ENCODE measurements at places on chromosomes 5 and 9.

DNA sequence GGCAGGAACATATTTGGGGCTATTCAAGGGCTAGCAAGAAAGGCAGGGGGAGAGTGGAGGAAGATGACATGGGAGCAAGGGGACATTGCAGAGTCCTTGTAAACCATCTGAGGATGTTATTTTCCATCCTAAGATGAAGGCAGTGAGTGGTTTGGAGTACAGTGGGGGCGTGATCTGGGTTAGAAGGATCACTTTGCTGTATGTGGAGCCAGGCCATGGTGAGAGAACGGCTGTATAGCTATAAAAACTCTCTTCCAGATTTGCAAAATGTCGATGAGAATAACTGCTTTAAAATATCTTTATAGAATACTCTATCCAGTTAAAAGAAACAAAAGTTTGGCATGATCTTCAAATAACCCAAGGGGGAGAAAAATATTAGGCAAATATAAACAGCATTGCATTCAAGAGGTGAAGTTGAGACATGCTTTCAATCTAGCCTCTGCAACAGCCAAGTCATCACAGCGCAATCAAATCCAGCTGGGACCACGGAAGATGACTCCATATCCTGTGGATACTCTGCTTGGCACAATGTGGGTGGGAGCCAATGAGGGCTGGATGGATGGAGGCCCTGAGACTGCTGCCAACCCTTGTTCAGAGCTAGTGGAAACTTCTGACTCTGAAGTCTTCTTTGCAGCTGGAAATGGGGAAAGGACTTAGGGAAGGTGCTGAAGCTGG is 111.5 kb upstream of the BASP1 start:
- peak; percentile 81 for DNase-seq

- no peak for DNase-seq
These were observed 221.4 kb downstream of the RAB3C start for GRCh38 chr5:58804291-58804690.

DNA sequence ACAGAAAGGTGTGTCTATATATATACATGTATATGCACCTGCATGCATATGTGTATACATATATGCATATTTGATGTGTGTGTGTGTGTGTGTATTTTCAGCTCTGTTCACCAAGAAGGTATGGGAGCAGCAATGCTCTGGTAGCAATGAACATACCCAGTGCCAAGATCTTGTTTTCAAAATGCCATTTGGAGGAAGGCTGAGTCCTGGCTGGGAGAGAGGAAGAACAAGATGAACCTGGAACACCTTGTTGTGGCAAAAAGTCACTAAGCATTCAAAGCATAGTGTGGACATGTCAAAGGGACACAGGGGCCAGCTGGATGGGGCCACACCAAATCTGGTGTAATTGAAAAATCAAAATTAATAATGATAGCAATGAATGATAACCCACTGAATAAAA is 31.8 kb upstream of the NEK6 start:
- peak; percentile 0 for DNase-seq

DNA sequence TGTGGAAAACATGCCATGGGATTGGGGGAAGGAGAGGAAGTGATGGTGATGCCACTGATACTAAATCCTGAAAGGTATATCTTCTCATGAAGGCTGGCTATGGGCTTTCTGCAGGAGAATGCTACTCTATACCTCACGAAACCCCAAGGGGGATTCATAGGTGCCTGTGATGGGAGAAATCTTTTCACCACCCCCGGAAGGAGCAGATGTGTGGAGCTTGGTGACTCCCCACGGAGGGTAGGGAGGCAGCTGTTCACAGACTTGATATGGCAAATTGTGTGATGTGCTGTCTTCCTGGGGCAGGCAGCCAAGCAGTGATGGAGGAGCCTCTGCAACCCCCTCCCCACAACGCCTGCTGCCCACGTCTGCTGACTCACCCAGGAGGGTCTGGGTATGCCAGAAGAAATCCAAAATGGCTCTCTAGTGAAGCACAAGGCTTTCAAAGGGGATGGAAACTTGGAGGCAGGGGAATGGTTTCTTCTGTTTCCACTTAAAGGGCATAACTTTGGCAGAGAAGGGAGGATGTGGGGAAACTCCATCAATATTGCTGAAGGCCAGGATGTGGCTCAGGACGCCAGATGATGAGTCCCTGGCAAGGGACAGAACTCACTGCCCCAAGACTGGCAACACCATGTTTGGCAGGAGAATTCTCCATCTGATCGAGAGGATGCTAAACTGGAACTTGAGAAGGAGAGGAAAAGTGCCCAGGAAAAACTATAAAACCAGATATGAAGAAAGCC is 188.3 kb downstream of the GABBR2 start:
- DNase-seq: no peak

DNA sequence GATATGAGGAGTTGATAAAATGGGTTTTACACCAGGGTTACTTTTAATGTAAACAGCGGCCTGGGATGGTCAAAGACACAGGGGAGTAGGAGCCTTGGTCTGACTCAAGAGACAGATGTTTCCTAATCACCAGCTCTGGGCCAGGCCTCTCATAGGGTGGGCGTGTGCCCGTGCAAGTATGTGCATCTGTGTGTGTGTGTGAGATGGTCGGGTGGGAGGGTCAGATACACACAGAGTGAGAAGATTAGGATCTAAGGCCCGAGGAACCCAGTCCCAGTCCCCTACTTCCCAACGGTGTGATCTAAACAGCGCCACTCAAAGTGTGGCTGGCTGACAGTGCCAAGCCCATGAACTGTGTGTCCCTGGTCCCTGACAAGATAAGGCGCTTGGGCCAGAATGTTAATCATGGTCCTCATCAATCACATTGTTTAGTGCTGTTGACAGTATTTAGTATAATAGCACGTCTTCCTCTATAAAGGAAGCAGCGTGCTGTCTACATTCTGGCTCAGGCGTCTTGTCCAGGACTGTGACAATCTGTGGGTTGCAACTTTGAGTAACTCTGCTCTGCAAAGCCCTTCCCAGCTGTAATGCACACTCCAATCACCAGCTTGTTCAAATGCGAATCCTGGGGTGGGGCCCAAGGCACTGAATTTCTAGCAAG is 173.7 kb downstream of the DAB2IP start:
- no peak for DNase-seq

DNA sequence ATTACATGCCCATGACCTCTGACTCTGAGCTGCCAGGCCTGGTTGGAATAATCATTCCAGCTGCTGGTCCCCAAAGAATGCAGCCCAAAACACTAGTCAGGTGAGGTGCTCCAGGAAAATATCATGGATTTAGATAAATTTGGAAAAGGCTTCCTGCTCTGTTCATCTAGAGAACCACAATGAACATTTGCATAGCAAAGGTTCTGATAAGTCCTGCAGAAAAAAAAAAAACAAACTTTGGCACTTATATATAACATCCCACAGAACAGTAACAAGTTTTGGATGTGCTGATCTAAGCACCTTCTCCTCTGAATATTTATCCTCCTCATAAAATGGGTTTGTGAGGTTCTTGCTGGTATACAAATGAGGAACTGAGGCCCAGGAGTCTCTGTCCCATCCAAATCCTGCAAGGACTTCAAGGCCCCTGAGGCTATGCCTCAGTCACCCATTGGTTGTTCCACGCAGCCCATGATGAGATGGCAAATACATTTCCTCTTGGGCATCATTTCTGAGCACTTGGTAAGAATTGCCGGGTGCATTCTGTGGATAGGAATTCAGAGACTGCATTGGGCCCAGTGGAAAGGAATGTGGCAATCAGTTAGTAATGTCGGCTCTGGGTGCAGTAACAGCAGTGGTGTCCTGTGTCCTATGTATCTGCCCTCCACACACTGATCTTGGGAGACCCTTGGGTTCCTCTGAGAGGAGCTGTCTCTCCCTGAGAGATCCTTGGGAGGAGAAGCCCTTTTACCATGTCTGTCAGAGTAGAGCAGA is 73.4 kb upstream of the ASS1 start:
- no peak for DNase-seq

DNA sequence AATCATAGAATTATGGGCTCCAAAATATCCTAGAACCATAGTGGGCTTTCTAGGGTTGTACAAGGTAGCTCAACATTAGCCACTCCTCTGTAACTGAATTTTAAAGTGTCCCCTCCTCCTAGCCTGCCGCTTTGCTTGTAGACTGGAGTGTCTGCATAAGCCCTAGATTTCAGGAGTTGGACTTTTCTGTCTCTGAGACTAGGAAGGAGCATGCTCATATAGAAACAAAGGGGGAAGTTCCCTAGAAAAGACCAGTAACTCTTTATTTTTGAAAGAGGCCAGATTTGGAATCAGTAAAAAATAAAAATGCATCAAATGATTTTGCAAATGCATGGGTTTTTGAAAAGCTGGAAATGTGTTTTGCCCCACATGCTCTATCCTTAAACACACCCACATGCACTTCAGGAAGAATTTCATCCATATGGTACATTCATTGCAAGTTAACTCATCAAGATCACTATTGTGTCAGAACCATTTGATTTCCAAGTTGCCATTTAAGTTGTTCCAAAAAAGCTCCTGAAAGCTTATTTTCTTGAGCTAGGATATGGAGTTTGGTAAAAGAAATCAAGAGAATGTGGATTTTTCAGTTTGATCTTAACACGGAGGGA is 121.0 kb upstream of the NR3C1 start:
- DNase-seq: no peak

DNA sequence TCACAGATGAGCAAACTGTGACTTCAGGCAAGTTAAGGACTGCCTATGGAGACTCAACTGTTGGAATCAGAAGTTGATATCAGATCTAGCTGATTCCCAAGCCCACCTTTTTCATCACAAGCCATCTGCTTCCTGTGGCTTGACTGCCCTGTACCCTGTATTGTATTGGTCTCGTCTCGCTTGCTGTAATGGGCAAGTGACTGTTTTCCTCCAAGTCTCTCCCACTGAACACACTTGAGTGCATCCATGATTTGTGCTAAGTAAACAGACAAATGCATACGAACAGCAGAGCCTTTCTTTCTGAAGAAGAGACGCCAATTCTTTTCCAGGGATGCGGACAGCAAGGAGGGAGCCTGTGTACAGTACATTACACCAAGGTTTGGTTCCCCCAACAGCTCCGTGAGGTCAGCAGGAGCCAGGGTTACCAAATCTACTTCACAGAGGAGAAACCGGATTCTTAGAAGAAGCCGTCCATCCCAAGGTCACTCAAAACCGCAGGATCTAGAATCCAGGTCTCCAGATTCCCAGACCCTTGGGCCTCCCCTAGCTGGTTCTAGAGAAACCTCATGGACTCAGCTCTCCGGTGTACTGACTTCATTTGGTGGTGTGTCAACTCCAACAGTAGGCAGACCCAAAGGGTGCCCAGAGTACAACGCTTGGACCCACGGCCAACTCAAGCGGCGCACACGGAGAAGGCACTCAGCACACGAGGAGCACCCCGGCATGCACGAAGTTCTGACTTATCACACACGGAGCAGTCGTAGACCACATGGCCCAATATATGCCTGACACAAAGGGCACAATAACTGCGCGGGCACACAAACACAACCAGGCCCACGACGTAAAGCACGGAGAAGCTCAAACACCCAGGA is 1.1 kb downstream of the BAG1 start:
- peak; percentile 37 for DNase-seq

DNA sequence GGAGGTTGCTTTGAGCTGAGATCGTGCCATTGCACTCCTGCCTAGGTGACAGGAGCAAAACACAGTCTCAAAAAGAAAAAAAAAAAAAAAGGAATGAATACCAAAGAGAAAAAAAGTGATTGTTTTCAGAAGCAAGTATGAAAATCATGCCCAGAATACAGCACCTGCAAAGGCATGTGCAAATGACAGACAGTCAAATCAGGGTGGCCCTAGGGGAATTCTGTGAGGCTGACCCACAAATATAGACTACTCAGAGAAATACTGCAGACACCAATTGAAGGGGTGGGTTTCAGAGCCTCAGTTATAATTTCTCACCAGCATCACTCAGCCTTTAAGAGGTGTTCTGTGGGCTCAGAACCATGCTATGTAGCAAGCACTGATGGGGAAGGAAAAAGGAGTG is 28.6 kb downstream of the DCAF12 start:
- no peak for DNase-seq

- no peak for DNase-seq
These were observed 18.9 kb downstream of the OGN start for GRCh38 chr9:92385477-92385876.
